ENCODE measurements at places on chromosomes 13 and 19.

DNA sequence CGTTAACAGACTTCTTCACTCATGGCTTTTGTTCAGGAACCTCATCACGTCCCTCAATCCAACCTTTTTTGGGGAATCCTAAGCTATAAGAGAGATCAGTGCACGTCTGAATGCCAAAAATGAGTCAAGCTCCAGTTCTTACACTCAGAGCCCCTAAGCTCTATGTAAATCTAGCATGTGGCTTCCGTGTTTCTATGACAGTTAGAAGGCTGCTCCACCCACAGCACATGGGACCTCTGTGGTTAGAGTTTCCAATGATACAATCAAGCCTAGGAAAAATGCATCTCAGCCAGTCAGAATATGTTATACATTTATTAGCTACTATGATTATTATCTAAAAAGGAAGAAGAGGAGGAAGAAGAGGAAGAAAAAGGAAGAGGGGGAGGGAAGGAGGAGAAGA lies 135.9 kb downstream of the ENOX1 start:
- DNase-seq: peak; percentile 43

DNA sequence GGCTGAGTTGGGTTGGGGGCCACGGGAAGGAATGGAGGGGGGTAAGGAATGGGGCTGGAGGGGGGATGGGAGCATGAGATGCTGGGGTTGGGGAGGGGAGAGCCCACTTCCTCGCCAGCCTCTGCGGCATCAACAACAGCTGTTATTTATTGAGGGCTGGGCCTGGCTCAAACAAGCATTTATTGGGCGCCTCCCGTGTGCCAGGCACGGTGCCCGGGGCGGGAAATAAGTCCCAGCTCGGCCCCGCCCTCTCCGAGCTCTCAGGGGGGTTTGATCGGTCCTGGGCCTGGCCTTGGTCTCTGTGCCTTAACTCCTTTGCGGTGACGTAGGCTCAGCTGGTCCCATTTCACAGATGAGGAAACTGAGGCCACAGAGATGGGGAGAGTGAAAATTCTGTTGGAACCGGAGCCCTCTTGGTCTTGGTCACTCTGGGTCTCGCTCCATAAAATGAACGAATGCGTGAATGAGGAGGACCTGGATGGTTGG lies 919 bp upstream of the ADAMTS10 start:
- DNase-seq: peak; percentile 50

DNA sequence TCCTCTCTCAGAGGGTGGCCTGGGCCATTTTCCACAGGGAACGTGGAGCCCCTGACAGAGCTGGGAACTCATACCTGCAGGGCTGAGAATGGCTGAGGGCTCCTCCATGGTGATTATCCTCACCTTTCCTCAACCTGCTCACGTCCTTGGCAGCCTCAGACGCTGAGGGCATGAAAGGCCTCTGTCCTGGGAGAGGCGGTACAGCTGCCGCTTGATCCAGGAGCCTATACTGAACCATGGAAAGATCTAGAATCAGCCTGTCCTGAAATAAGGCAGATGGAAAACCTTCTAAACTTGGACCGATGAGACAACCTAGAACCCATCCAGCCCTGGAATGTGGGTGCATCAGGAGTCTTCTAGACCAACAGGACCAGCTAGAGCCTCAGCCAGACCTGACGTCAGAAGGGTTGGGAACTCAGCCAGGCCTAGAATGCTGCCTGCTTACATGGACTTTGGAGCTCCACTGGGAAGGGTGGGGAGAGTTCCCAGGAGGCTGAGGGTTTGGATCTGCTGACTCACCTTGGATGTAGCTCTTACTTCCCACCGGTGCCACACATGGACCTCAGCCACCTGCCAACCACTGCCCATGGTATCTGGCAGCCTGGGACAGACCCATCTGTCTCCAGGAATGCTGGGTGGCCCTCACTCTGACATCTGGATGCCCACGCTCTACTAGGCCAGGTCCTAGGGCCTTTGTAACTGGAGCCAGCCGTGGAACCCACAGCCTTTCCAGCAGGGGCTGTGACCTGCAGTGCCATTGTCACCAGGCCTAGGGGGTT lies 7.5 kb downstream of the KCTD15 start:
- no peak for DNase-seq

DNA sequence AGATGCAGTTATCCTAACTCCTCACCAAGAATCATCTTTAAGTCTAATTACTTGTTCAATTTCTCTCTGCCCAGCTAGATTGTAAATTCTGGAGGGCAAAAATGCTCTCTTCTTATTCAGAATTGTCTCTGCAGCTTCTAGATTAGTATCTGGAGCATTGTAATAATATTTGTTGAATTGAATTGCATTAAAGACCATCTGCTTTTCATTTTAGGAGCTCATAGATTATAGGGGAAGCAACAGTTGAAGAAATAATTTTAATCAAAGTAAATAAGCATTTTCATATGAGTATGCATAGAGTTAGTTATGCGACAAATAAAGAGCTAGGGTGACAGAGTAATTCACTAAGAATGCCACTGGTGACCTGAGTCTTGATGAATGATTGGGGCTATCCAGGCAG lies 222.8 kb downstream of the SPRY2 start:
- no peak for DNase-seq

GRCh38 chr13:24168979-24169378 lies 8.5 kb downstream of the SPATA13 start:
- DNase-seq: no peak

- no peak for DNase-seq
These were observed 101.3 kb downstream of the KCNRG start for GRCh38 chr13:50116430-50116973.

DNA sequence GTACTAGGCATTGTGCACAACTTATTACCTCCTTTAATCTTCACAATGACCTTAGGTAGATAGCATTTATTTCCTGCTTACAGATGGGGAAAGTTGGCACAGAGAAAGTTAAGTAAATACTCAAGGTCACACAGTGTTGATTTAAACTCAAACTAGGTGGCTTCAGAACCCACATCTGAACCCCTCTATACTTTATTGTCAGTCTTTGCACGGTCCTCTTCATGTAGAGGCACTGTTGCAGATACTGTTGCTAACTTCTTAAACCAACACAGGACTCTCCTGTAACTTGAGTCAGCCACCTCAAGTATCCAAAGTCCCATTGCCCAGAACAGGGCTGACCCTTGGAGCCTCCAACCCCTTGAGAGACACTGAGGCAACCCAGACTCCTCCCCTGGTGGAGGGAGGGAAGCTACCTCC lies 48.8 kb downstream of the FRY start:
- DNase-seq: no peak

DNA sequence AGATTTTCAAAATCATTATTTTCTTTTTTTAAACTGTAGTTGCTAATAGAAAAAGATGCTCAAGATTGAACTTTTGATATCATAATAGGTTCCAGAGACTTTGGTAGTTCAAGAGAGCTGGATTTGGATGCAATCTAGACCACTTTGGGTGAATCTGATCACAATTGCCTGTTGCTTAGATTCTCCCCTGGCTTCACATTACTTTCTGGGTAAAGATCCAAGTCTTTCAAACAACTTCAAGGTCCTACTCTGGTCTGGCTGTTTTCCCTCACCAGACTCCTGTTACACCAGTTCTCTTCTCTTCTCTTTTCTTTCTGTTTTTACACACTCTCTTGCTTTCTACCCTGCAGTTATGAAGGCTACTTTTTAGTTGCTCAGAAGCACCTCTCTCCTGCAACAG lies 7.4 kb upstream of the SPRY2 start:
- no peak for DNase-seq

- no peak for DNase-seq
These were observed 22.6 kb downstream of the RXFP2 start for GRCh38 chr13:31761951-31762350.

GRCh38 chr19:31718898-31719297 lies 369.7 kb upstream of the TSHZ3 start:
- DNase-seq: no peak

DNA sequence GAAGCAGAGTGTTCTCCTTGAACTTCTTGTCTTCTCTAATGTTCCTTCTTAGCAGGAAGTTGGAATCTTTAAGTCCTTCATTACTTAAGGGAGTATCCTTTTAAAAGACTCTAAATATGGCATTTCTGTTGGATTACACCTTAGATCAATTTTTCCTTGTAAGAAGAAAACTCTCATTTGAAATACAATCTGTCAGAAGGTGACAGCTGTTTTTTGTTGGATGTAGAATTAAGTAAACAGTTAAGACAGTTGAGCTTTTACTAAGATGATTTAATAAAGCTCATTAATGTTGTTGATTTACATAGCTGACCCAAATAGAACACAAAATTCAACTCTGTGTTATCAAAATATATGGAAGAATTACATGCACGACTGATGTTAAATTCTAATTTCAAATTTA lies 16.7 kb upstream of the MBNL2 start:
- DNase-seq: no peak

DNA sequence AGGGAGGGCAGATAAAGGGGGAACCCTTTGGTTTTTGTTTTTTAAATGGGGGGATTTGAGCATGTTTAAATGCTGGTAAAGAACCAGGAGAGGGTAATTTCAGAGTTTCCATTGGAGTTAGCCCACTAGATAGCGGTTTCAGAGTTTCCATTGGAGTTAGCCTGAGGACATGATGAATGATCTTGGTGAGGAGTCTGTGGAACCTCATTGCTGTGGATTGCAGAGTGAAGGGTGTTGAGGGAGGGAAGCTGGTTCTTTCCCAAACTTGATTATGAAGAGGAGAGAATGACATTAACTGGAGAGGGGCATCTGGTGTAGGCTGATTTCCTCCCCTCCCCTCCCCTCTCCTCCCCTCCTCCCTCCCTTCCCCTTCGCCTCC lies 5.0 kb downstream of the WASF3 start:
- DNase-seq: no peak

- DNase-seq: no peak
These were observed 270.9 kb downstream of the LMO7 start for GRCh38 chr13:75907044-75907443.

DNA sequence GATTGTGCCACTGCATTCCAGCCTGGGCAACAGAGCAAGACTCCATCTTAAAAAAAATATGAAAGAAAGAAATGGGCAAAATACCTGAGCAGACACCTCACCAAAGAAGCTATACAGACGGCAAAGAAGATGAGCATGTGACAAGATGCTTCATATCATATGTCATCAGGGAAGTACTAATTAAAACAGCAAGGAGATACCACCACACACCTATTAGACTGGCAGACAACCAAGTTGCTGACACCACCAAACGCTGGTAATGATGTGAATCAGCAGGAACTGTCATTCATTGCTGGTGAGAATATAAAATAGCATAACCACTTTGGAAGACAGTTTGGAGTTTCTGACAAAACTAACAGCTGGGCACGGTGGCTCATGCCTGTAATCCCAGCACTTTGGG lies 11.5 kb upstream of the TFDP1 start:
- no peak for DNase-seq

DNA sequence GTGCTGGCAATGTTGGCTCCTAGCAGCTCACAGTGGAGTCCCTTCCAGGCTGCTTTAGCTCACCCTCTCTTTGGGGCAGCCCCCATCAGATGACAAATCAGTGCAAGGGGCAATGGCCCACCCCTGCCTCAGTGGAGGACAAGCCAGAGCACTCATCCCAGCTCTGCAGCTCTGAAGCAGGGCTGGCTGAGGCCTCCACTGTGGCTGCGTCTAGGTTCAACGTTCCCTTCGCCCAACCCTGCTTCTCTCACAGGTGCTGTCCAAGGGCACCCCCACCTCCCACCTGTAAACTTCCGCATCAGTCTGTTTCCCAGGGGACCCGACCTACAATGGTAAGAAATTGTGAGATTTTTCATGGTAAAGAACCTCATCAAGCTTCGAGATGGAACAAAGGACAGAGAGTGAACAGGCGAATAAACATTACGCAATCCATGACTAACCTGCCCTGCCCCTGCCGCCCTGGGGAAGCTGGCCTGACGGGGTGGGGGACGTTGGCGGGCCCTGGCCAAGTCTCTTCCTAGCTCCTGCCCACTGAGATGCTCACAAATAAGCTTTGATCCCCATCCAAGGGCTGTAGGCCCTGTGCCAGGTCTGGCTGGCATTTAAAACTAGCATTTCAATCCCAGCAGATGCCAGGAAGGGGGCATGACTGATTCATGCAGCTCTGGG lies 40.5 kb downstream of the DZIP1 start:
- no peak for DNase-seq

DNA sequence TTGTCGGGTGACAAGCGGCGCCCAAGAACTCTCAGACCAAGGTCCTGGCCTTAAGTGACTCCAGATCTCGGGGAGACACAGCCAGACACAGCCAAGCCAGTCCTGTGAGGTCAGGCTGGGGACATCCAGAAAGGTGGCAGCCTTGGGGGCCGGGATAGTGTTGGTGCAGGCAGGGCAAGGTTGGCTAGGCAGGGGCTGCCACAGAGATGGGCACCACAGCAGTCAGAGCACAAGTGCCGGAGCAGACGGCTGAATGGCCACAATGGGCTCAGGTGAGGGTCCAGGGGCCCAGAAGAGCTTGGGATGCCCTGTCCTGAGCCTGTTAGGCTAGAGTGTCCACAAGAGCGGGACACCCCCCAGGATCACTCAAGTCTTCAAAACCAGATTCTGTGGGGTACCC lies 32.2 kb downstream of the MAU2 start:
- no peak for DNase-seq

- DNase-seq: no peak
These were observed 7.0 kb upstream of the OPA3 start for GRCh38 chr19:45591638-45592005.

DNA sequence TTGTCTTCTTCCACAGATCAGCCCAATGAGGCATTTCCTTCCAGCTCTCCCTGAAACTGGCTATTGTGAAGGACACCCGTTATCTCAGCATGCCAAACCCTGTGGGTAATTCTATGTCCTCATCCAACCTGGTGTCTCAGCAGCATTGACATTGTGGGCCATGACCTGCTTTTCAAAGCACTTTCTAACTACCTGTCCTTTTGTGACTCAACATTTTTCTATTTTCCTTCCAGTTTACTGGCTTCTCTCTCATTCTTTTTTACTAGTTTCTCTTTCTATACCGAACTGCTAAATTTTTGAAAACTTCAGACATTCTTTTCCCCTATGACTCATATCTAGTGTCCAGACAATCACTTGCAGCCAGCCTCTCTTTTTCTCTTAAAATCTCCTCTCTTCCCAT lies 136.4 kb upstream of the HTR2A start:
- DNase-seq: no peak

DNA sequence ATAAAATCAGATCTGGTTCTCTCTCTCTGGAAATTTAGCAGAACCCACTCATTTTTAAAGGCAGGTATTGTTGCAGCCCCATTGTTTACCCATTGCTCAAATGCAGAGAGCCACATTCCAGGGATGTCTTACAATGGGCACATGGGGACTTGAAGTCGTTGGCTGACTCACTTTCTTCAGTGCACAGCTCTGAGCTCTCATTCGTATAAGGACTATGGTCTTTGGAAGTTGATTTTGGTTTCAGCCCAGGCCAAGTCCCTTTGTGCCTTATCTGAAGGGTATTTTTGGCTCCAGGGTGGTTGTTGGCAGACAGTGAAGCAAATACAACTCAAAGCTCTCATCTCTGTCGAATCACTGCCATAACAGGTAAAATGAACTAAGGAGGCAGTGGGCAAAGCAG lies 47.3 kb upstream of the CLDN10 start:
- no peak for DNase-seq

Measured in hematopoietic multipotent progenitor cell treated with erythropoietin and hydrocortisone succinate and interleukin-3 and kit ligand, for 8 days (in vitro differentiated cells).